H9 (cell line): ENCODE measurements at places on chromosomes 6 and 20.
A peak's percentile ranks its signal among the peaks of the same experiment; 100 is the strongest.

- no peak for DNase-seq
Observed at GRCh38 chr6:15171026-15171425, 74.8 kb upstream of the JARID2 start.

DNA sequence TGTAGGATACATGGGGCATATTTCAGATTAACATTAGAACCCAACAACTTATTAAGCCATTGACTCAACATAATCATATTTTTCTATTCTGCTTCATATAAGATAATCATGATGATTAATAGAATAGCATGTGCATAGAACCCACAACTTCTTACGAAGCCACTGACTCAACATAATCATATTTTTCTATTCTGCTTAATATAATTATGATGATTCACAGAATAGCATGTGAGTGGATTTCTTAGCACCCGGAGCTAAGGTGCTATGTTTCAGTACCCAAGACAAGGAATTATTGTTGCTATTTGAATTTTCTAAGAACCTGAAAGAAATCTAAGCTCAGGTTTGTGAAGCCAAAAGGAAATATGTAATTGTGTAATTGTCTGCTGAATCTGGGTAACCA is 96.8 kb downstream of the TENT5A start:
- no peak for DNase-seq

- no peak for DNase-seq
Observed at GRCh38 chr6:159462431-159462830, 230.6 kb downstream of the SOD2 start.

DNA sequence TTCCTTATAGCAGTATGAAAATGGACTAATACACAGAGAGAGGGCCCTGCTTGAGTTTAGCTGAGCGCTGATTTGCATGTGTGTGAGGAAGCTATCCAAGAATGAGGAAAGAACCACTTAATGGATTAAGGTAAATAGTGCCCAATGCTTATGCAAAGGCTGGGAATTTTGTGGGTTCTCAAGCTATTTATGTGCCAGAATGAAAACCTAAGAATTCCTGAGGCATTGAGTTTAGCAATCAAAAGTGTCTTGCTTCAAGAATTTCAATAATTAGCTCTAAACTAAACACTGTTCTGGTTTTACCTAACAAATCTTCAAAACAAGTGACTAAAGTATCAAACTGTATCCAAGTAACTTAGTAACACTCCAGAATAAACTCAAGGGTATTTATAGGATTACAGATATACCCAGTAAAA is 7.0 kb upstream of the OR14J1 start:
- DNase-seq: no peak

- DNase-seq: no peak
Observed at GRCh38 chr20:14878676-14879019, 541.2 kb upstream of the FLRT3 start.

DNA sequence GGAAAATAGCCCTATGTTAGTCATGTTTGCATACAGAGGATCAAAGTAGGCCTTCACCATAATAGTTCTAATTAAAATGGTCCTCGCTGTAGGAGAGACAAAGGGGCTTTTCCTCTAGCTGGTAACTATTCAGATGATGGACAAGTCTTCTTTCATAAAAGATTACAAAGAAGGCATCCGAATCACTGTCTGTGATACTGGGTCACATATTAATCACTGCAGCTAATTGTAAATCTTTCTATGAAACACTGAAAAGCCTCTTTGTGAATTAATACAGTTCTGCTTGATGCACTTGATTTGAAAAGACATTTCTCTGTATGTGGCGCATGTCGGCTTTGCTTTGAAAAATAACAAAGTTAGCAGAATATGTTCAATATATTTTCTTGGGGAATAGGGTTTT is 520.8 kb downstream of the KIF16B start:
- no peak for DNase-seq

- DNase-seq: no peak
Observed at GRCh38 chr6:105810105-105810921, 275.8 kb upstream of the PRDM1 start.

DNA sequence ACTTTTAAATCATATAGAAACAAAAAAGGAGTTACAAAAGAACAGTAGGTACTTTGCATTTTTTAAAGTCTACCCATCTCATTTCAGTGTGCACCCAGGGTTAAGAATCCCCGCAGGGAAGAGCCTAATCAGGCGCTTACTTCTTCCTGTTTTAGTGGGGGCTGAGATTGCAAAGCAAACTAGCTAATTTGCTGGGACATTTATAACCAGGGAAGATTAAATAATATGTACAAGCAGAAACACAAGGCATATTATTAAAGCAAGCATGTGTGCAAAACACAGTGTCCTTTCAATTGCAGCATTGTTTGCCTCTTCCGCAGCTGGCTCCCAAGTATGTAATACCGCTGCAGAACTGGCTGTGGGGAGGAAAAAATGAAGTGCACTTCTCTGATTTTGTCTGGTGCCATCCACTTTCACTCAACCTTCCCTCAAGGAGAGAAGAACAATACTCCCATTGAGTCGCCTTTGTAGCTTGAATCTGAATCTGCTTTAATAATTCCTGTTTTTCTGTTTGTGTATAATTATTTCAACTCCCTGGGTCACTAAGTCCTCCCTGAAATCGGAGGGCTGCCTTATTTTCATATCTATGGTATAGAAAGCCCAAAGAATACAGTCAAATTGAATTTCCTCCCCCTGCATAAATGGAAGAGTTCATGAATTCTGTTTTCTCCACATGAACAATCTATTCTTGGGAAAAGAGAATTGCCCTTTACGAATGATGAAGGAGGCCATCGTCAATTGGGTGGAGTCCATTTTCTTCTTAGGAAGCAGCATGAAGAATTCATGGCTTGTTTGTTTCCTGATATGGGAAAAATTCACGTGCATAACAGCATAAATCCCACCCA is 23.3 kb upstream of the BCAS1 start:
- DNase-seq: no peak

DNA sequence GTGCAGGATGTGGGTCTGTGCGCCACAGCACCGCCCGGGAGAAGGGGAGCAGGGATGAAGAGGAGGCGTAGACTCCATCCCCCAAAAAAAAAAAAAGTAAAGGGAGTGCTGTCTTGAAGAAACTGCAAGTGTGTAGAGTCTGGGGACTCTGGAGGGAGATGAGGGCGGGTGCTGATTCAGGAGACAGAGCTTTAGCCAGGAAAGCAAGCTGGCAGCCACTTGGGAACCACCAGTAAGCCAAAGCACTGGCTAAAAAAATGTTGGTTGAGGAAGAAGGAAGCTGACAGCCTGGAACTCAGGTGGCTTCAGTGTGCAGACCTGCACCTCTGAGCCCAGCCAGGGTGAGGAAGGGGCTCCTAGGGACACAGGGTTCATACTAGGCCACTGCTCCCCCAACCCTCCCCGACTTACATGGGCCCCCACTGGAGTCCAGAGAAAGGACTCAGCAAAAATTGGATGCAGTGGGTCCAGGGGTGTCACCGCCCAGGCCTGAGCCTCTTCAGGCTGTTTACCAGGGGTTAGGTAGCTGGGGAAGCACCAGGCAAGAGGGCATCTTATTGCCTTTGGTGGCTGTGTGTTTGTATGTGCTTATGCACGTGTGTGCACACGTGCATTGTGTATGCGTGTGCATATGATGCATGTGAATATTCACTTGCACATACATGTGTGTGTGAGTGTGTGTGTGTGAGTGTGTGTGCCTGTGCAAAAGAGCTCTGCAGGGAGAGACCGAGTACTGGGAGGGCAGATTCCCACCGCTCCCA is 153.5 kb upstream of the MLN start:
- DNase-seq: no peak

DNA sequence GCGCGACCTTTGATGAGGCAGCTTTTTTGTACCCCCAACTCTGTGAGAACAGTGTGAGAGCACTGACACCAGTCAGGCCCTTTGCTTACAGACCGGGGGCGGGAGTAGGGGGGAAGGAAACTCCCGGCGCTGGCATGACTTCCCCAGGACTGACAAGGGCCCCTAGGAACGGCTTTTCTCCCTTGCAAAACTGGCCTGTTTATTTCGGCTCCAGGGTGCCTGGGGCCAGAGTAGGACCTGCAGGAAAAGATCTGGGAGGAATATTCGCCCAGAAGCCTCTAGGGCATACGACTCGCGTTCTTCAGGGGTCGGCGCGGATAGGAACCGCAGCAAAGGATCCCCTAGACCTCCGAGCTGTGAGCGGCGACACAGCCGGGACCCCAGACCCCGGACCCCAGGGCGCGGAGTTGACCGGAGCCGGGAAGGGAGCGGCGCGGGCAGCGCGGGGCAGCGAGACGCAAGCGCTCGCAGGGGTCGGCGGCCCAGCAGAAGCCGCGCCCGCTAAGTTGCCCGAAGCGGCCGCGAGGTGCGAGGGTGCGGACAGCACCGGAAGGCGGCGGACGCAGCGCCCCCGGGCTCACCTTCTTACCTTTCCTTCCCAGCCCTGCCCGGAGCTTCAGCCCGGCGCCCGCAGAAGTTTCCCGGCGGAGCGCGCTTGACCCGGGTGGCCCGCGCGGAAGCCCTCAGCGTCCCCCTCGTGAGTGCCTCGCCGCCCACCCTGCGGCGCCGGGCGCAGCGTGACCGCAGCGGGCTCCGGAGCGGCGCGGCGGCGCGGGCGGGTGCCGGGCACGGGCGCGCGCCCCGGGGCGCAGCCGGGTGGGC is at the start of gene POPDC3:
Gene POPDC3, minus strand, starts transcription at position 771 of the 822 bp plus-strand sequence. CDS start 18,105 bp downstream, outside the sequence.
- peak; percentile 70 for DNase-seq

DNA sequence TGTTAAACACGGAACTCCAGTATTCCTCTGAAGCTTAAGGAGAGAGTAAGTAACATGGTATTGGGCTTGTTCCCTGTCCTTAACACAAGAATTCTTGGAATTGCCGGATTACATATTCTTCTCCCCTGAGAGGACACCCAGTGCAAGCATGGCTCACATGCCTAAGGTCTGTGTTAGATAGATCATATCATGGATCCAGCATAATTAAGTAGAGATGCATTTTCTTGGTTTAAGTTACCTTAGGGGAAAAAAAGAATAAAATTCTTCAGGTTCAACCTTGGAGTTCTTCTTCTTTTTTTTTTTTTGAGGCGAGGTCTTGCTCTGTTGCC is 53.9 kb downstream of the AKAP12 start:
- DNase-seq: no peak

DNA sequence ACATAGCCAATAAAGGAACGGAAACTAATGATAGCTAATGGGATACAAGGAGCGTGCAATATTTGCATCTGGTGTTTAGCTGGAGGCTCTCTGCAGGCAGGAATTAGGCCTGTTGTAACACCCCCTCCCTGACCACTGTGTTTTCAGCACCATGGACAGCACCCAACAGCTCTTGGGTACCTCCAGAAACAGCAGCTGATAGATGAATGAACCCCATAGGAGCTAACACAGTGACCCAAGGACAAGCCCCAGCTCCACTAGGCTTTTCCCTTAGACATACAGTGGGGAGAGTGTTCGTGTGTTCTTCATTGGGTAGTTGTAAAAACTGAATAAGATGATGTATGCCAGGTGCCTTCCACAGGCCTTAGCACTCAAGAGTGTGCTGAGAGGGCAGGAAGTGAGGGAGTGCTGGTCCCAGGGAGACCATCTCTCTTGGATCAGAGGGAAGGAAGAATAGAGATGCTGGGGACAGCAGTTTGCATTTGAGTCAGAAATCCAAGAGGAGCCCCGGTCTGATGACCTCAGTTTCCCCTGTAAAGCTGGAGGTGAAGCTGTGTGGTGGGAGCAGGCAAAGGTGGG is 161.3 kb downstream of the PHACTR3 start:
- peak; percentile 58 for DNase-seq

- DNase-seq: no peak
Observed at GRCh38 chr6:15887491-15888461, 224.9 kb upstream of the DTNBP1 start.

- DNase-seq: no peak
Observed at GRCh38 chr6:56959938-56960337, 5.0 kb downstream of the BEND6 start.

GRCh38 chr6:17994019-17994418 is 6.6 kb upstream of the KIF13A start:
- DNase-seq: no peak

GRCh38 chr6:89216411-89216810 is 747 bp downstream of the GABRR1 start:
- DNase-seq: no peak

DNA sequence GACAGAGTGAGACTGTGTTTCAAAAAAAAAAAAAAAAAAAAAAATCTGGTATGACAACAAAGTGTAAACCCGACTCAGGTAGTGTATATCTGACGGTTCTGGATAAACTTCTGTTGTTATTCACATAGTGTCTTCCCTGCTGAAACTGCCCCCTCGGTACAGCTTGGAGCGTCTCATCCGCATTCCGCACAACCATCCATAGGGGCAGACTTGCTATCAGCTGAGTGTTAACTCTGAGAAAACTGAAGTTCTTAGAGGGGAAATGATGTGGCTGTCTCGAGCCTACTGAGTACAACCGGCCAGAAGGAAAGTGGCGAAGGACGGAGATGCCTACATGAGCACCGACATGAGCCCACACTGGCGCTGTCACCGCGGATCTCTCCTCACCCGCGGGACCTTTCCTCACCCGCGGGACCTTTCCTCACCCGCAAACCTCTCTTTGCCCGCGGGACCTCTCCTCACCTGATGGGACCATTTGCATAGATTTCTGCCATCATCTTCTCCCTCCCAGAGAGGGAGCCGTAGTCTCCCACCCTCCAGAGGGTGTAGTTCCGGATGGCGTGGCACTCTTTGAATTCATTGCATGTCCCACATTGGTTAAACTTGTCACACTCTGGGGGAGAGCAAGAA is 9.8 kb downstream of the CTSZ start:
- DNase-seq: no peak

DNA sequence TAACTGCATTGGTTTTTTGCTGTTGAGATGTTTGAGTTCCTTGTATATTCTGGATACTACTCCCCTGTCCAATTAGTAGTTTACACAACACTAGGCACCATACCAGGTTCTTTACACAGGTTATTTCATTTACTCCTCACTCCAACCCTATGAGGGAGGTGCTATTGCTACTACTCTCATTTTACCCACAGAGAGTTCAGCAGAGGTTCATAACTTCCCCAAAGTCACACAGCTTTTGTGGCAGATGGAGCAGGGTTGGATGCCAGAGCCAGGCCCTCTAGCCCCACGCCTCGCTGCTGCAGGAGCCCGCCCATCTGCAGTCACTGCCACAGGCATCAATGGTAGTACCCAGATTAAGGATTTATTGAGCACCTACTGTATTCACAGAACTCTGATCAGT is 61.7 kb upstream of the MAP3K4 start:
- DNase-seq: no peak

- DNase-seq: no peak
Observed at GRCh38 chr20:40770564-40771307, 81.7 kb upstream of the MAFB start.

- DNase-seq: no peak
Observed at GRCh38 chr6:26232306-26232939, 132.6 kb upstream of the BTN3A2 start.

DNA sequence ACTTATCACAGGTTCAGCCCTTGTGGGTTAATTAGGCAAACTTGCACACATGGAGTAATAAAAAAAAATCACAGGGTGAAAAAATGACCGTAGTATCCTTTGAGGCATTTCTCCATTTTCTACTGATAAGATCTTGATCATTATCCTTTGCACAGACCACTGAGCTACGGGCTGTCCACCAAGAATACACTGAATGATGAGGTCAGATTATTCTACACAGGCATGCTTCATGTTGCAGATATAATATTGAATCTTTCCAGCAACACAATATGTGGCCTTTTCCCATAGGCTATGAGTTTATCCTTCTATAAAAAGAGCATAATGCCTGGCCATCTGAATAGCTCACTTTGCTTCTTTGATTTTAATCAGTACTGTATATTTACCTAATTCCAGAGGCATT is 168.9 kb downstream of the FRK start:
- no peak for DNase-seq

GRCh38 chr6:141077355-141078333 is 1055.1 kb upstream of the GJE1 start:
- peak; percentile 74 for DNase-seq
